Panc1 (cell line): ENCODE measurements at places on chromosomes 2 and 18. TPM values are rescaled to one million over a fixed set of nuclear protein-coding genes. Genes with fewer than 3 reads are reported as not detected.

GRCh38 chr2:114800371-114800770 is 357.9 kb downstream of the DPP10 start:
- DNase-seq: no peak
- no peaks in the 10 kb centered on the region for H3K36me3 ChIP-seq
- no peaks in the 10 kb centered on the region for H3K4me1 ChIP-seq
- no peak overlapping the region for H3K4me3 ChIP-seq
- no peaks in the 10 kb centered on the region for H3K27me3 ChIP-seq
- no peak overlapping the region for H3K27ac ChIP-seq

- DNase-seq: no peak
- no peak overlapping the region for H3K27ac ChIP-seq
- no peak overlapping the region for H3K4me3 ChIP-seq
- no peaks in the 10 kb centered on the region for H3K4me1 ChIP-seq
- no peaks in the 10 kb centered on the region for H3K27me3 ChIP-seq
Observed at GRCh38 chr2:68172990-68173700, 15.5 kb downstream of the PNO1 start.

DNA sequence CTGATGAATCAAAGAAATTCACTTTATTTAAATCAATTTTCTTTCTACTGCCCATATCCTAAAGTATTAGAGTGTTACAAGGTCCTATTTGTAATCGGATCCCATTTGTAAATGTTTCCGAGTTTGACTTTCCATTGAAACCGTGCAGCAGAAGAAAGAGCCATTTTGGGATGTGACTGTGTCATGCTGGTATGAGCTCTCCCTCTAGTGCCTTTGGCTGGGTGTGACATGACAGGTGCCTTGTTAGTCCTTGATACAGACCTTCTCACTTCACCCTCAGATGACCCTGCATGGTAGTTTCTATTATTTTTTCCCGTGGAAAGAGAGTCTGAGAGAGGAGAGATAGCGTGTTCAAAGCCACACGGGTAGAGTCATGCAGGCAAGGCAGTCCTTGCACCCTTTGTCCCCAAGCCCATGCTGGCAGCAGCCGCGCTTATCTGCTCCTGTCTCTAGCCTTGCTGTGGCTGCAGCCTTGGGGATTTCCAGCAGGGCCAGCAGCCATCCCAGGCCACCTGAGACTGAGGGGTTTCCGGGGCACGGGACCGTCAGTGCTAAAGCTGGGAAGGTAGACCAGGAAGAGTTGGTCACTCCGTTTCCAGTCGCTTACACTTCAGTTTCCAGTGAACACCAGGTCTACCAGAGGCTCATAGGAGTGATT is 21.4 kb downstream of the CHMP1B start:
- no peak overlapping the region for H3K4me3 ChIP-seq
- no peaks in the 10 kb centered on the region for H3K36me3 ChIP-seq
- no peaks in the 10 kb centered on the region for H3K27me3 ChIP-seq
- H3K27ac ChIP-seq: no peak overlapping the region

DNA sequence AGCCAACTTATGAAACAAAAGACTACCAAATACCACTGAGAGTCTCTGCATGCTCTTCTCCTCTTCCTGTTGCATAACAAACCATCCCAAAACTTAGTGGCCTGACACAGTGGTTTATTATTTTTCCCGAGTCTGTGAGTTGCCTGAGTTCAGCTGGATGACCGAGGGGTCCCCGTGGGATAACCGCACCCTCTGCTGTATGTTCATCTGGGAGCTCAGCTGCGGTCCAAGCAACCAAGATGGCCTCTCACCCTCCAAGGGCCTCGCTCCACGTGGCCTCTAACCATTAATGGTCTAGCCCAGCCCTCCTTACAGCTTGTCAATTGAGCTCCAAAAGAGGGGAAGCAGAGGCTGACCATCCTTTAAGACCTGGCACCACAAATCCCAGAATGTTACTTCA is 17.1 kb downstream of the ITM2C start:
- H3K27me3 ChIP-seq: no peaks in the 10 kb centered on the region
- H3K27ac ChIP-seq: no peak overlapping the region
- no peak for DNase-seq
- no peak overlapping the region for H3K4me3 ChIP-seq
- H3K4me1 ChIP-seq: no peaks in the 10 kb centered on the region

GRCh38 chr2:46818819-46819218 is 96.8 kb downstream of the MCFD2 start:
- H3K4me3 ChIP-seq: no peak overlapping the region
- H3K4me1 ChIP-seq: no peaks in the 10 kb centered on the region
- no peaks in the 10 kb centered on the region for H3K27me3 ChIP-seq
- H3K27ac ChIP-seq: no peak overlapping the region
- DNase-seq: no peak

DNA sequence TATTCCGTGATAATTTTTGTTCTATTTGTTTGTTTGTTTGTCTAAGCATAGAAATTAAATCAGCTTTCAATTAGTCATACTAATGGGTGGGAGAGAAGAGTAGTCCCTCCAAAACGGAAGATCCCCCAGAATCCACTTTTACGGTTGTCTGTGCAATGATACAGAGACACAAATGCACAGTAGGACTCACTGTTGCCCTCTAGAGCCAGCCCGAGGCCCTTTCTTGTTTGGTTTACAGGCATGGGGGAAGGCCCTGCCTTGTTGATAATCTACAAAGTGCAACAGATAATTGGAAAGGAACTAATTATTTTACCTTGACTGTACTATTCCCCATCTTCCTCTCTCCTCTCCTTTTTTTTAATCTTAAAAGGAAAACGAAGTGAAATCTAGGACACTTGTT is 121.1 kb downstream of the ACOXL start:
- no peak overlapping the region for H3K4me3 ChIP-seq
- H3K4me1 ChIP-seq: no peaks in the 10 kb centered on the region
- H3K36me3 ChIP-seq: no peaks in the 10 kb centered on the region
- H3K27me3 ChIP-seq: peaks cover 4% of the 10 kb centered on the region; the same call in 1 of the 2 replicates
- no peak for DNase-seq

DNA sequence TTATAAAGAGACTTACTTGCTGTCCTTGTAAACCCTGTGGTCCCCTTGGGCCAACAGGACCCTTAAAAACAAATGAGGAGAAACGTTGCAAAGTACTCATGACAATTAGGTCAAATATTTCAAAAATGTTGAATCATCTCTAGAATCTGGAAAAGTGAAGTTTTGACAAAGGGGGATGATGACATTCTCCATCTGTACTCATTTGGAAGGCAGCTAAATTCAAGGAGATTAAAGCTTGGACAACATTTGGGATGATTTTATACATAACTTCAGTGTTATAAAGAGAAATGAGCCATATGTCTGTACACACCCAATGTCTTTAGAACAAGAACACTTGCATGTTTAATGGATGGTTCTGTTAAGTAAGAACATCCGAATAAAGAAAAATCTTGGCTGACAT is 92.9 kb downstream of the COL5A2 start:
- H3K36me3 ChIP-seq: peaks cover 21% of the 10 kb centered on the region
- peaks cover 8% of the 10 kb centered on the region for H3K4me1 ChIP-seq
- DNase-seq: no peak
- no peaks in the 10 kb centered on the region for H3K27me3 ChIP-seq
- no peak overlapping the region for H3K4me3 ChIP-seq
- H3K27ac ChIP-seq: no peak overlapping the region

GRCh38 chr2:105915005-105915558 is 170.4 kb downstream of the NCK2 start:
- H3K4me3 ChIP-seq: no peak overlapping the region
- H3K27me3 ChIP-seq: no peaks in the 10 kb centered on the region
- no peaks in the 10 kb centered on the region for H3K36me3 ChIP-seq

GRCh38 chr2:25290811-25291495 is 50.8 kb downstream of the DNMT3A start:
- H3K4me1 ChIP-seq: peaks cover 5% of the 10 kb centered on the region; the same call in 1 of the 2 replicates
- H3K27me3 ChIP-seq: no peaks in the 10 kb centered on the region
- no peak overlapping the region for H3K4me3 ChIP-seq
- no peak for DNase-seq
- no peaks in the 10 kb centered on the region for H3K36me3 ChIP-seq

GRCh38 chr2:21996339-21996738 is 872.6 kb downstream of the TDRD15 start:
- no peaks in the 10 kb centered on the region for H3K27me3 ChIP-seq
- no peaks in the 10 kb centered on the region for H3K36me3 ChIP-seq

DNA sequence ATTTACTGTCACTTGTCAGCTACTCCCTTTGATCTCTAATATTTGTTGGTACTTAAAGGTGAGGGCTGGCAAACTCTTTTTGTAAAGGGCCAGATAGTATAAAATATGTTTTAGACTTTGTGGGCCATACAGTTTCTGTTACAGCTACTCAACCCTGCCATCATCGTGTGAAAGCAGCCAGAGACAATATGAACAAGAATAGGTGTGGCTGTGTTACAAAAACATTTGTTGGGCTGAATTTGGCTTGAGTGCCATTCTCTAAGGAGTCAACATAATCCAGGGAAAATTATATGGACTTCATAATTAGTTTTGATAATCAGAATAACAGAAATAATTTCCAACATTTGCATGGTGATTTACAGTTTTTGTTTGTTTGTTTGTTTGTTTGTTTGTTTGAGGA is 190.6 kb downstream of the LTBP1 start:
- no peak for DNase-seq
- H3K4me3 ChIP-seq: no peak overlapping the region
- no peak overlapping the region for H3K27ac ChIP-seq
- H3K36me3 ChIP-seq: no peaks in the 10 kb centered on the region
- H3K27me3 ChIP-seq: no peaks in the 10 kb centered on the region

The DSG1 gene
- total RNA-seq: not detected

The CNDP1 gene
- not detected for total RNA-seq

The SH2D6 gene
- total RNA-seq: 3.3 TPM

The SUMO1 gene
- 137 TPM for total RNA-seq

The SETBP1 gene
- 0.23 TPM for total RNA-seq

The MYO1B gene
- 51.5 TPM for total RNA-seq
